ENCODE measurements at places on chromosomes 7 and 10. TPM values are rescaled to one million over a fixed set of nuclear protein-coding genes. Genes with fewer than 3 reads are reported as not detected.

MYH16 gene
- total RNA-seq, result 0.11 TPM

- peak; percentile 74 for DNase-seq
Measured at GRCh38 chr7:139936760-139937310, 107.8 kb downstream of the TBXAS1 start.

CLEC5A gene
- not detected for total RNA-seq

- DNase-seq, result no peak
Measured at GRCh38 chr10:118564652-118565051, 30.8 kb downstream of the PRLHR start.

PI4K2A gene
- 20.4 TPM for total RNA-seq

GRCh38 chr7:152760854-152761748, 1.5 kb downstream of the ACTR3B start:
- no peak for DNase-seq

DNA sequence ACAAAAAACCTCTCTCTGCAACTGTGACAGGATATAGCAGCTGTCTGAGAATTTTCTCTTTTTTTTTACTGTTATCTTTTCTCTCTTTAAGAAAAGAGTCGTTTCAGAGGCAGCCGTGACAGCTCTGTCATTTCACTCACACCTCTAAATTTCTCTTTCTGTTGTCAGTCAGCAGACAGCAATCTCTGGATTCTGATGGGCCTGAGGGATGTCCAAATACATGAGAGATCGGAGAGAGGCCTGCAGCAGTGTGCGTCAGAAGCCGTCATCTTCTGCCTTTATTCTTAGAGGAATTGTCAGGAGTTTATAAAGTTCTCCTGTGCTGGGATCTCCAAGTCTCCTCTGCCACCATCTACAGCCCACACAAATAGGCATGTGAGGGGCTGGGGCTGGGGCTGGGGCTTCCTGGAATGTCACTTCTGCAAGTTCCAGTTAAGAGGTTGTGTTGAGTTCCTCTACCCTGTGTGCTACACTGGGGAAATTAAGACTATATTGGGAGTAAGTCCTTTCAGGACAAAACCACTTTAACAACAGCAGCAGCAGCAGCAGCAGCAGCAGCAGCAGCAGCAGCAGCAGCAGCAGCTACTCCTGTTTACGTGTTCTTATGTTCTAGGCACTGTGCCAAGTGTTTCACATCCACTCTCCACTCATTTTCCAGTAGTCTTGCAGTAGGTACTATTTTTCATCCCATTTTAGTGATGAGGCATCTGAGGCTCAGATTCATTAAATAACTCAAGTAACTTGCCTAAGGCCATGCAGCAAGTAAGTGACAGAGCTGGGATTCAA, 541.3 kb downstream of the LRMDA start:
- peak; percentile 7 for DNase-seq

CARD11 gene
- total RNA-seq, result 41.8 TPM

GRCh38 chr7:117249696-117250095, 73.2 kb downstream of the WNT2 start:
- no peak for DNase-seq

HOXA7 gene
- 15.6 TPM for total RNA-seq

- DNase-seq, result peak; percentile 17
Measured at GRCh38 chr7:74143383-74143782, 30.8 kb upstream of the EIF4H start.

DNA sequence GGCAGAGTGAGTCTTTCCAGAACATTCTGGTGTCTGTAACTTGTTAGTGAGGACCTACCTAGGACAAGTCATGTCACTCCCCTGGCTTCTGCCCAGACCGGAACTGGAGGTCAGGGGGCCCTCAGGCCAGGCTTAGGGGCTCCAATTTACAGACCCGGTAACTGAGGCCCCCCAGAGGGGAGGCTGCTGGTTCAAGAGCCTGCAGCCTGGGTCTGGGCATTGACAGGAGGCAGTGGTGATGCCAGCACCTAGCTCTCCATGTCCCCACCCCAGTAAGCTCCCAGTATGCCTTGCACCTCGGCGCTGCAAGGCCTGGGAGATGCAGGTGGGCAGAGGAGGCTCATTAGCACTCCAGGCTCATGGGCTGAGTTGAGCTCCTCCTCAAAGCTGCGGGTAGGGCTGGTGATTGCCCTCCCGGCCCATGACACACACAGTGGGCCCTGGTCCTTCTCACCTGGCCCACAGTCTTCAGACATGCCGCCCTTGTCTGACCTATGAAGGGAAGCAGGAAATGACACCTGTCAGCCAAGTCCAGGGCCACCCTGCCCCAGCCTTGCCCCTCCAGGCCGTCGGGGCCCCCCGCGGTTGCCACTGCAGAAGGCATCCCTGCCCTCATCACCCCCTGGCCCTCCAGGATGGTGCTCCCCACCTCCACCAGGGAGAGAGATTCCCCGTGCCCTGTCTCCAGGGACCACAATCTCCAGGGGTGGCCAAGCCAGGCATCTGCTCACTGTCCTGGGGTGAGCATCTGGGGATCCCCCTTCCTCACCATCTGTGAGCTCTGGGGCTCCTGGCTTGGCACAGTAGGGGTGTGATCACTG, 88.3 kb upstream of the TMEM248 start:
- no peak for DNase-seq

DNA sequence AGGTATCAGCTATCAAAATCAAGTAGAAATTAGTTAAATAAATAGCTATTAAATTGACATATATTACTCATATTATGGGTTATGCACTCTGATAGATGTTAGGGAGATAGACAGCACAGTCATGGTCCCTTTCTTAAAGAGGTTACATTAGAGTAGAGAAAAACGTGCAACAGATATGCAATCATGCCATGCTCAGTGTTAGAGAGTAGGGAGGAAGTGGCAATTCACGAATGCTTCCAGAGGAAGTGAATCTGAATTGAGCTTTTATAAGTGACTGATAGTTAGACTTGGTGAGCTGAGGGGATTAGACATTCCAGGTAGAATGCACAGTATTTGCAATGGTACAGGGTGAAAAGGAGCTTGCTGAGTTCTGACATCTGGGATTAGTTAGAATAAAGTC, 349.8 kb downstream of the NXPH1 start:
- DNase-seq, result no peak

DRGX gene
- total RNA-seq, result not detected

- DNase-seq, result peak; percentile 44
Measured at GRCh38 chr7:117873310-117874190, at the start of gene CTTNBP2. Gene CTTNBP2, minus strand, starts transcription at chr7:117873441. Its CDS starts 26 bp downstream, at chr7:117873415.

RAMP3 gene
- not detected for total RNA-seq

TRRAP gene
- total RNA-seq, result 45.8 TPM

GRCh38 chr10:10959666-10960065, 58.0 kb upstream of the CELF2 start:
- DNase-seq, result no peak

GRCh38 chr7:82945480-82945879, 217.2 kb downstream of the PCLO start:
- DNase-seq, result no peak

CUBN gene
- total RNA-seq, result 3.0 TPM
